Activated T-cell treated with anti-CD3 and anti-CD28 coated beads, Interleukin-2, amount 50 U/mL, for 72 hours (primary cell): ENCODE measurements at places on chromosomes 16 and 17.
A peak's percentile ranks its signal among the peaks of the same experiment; 100 is the strongest.

DNA sequence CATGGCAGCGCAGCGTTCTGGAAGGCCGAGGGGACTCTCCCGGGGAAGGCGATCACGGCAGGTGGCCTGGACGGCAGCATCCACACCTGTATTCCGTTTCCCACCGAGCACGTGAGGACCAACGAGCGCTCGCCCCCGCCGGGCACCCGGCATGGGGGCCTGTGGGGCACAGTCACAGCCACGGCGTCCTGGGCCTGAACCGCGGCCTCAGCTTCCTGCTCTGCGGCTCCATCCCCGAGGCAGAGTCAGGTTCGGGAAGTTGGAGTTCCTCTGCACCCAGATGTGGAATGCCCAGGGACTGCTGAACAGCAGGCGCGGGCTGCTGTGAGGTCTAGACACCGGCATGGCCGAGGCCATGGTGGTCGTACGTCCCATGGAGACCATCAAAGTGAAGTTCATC lies 1713.9 kb downstream of the TP53TG3F start:
- H3K4me1 ChIP-seq: no peaks in the 10 kb centered on the region
- no peak overlapping the region for H3K27ac ChIP-seq
- H3K4me3 ChIP-seq: no peak overlapping the region
- DNase-seq: no peak

GRCh38 chr16:60684002-60684401 lies 1352.2 kb downstream of the CDH8 start:
- H3K27me3 ChIP-seq: no peaks in the 10 kb centered on the region
- H3K27ac ChIP-seq: no peak overlapping the region
- no peaks in the 10 kb centered on the region for H3K36me3 ChIP-seq
- H3K4me1 ChIP-seq: no peaks in the 10 kb centered on the region

GRCh38 chr17:1621273-1621954 lies 7.2 kb downstream of the SLC43A2 start:
- H3K36me3 ChIP-seq: no peaks in the 10 kb centered on the region
- H3K27ac ChIP-seq: no peak overlapping the region
- H3K4me3 ChIP-seq: no peak overlapping the region
- DNase-seq: no peak
- peaks cover 11% of the 10 kb centered on the region for H3K27me3 ChIP-seq

DNA sequence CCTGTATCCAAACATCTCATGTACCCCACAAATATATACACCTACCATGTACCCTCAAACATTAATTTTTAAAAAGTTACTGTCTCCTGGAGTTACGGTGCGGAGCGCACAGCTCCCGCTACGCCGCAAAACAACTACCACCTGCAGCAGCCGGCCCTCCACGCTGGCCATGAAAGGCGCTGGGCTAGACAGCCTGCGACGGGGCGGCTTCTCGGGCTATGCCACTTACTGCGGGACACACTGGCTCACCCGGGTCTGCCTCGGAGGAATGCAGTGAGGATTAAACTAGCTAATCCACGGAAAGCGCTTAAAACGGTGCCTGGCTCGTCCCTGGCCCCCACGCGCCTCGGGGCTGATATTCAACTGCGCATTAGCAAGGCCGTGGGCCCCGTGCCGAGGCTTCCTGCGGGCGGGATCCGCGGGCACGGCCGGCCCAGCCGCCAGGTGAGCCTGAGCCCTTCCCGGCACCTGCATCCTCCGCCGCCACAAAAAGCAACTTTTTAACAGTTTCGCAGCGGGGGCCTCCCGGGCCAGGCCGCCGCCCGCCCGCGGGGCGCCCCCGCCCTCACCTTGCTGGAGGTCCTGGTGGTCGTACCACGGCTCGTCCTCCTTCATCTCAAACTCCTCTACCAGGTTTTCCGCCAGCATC lies 633 bp downstream of the CDR2 start:
- peak; percentile 53 for DNase-seq
- no peaks in the 10 kb centered on the region for H3K27me3 ChIP-seq
- peaks cover 6% of the 10 kb centered on the region for H3K36me3 ChIP-seq
- peaks cover 51% of the 10 kb centered on the region for H3K4me1 ChIP-seq

DNA sequence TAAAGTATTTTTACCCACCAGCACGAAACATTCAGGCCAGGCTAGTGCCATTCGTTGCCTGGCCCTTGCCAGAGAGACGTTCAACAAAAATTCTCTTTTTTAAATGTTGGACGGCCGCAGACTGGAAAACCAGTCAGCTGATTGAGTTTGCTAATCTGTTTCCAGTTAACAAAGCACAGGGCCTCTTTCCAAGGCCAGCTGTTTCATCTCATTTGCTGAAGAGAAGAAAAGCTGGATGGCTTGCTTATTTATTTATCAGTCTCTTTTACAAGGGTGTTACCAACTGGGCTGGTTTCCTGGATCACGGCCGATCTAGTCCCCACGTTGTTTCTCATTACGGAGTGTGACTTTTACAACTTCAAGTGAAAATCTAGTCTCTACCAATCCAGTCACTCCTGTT lies 418.7 kb upstream of the DYNLRB2 start:
- H3K4me3 ChIP-seq: no peak overlapping the region
- no peak for DNase-seq
- no peaks in the 10 kb centered on the region for H3K4me1 ChIP-seq
- no peak overlapping the region for H3K27ac ChIP-seq

GRCh38 chr16:88503374-88503770 lies 50.3 kb downstream of the ZFPM1 start:
- no peaks in the 10 kb centered on the region for H3K36me3 ChIP-seq
- no peak overlapping the region for H3K4me3 ChIP-seq
- no peaks in the 10 kb centered on the region for H3K27me3 ChIP-seq

- peaks cover 9% of the 10 kb centered on the region for H3K36me3 ChIP-seq
- H3K27ac ChIP-seq: peak within 1 kb of the TSS; percentile 96
- peaks cover 50% of the 10 kb centered on the region for H3K4me1 ChIP-seq
- peak within 1 kb of the TSS; percentile 89 for H3K4me3 ChIP-seq
- peak; percentile 33 for DNase-seq
Measured at GRCh38 chr17:55421179-55421934, at the start of gene MMD. MMD (minus strand) TSS chr17:55421835; CDS start chr17:55421695, 140 bp downstream.

- H3K27me3 ChIP-seq: no peaks in the 10 kb centered on the region
- peaks cover 3% of the 10 kb centered on the region for H3K36me3 ChIP-seq
- H3K4me3 ChIP-seq: no peak overlapping the region
- no peak overlapping the region for H3K27ac ChIP-seq
- H3K4me1 ChIP-seq: no peaks in the 10 kb centered on the region
Measured at GRCh38 chr16:67336648-67337047, 10.0 kb downstream of the LRRC36 start.

- H3K27me3 ChIP-seq: no peaks in the 10 kb centered on the region
- no peak overlapping the region for H3K27ac ChIP-seq
- no peak for DNase-seq
- H3K4me1 ChIP-seq: peaks cover 42% of the 10 kb centered on the region
- H3K4me3 ChIP-seq: no peak overlapping the region
Measured at GRCh38 chr16:68235108-68235886, 630 bp downstream of the ESRP2 start.

DNA sequence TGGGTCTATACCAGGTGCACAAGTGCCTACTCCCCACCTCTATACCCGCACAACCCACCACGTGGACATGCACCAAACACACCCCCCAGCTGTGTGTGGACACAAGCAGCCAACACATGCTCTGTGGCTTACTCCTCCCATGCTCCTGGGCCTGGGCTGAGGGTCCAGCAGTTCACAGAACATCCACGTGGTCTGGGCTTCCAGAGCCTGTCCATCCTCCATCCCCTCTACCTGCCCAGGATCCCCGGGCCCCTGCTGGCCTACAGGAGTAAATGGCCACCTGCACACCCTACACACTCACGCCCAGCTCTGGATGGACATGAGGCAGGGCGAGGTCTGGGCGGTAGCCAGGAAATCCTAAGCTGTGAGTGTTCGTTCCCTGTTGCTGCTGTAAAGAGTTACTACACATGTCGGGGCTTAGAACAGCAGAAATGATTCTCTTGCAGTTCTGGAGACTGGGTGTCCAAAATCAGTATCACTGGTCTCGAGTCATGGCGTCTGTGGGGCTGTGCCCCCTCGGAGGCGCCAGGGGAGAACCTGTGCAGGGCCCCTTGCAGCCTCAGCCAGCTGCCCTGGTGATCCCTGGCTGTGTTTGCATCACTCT lies 15.0 kb upstream of the RAI1 start:
- H3K36me3 ChIP-seq: no peaks in the 10 kb centered on the region
- H3K4me3 ChIP-seq: no peak overlapping the region
- H3K4me1 ChIP-seq: peaks cover 21% of the 10 kb centered on the region
- no peak overlapping the region for H3K27ac ChIP-seq
- peaks cover 3% of the 10 kb centered on the region for H3K27me3 ChIP-seq
- DNase-seq: no peak

DNA sequence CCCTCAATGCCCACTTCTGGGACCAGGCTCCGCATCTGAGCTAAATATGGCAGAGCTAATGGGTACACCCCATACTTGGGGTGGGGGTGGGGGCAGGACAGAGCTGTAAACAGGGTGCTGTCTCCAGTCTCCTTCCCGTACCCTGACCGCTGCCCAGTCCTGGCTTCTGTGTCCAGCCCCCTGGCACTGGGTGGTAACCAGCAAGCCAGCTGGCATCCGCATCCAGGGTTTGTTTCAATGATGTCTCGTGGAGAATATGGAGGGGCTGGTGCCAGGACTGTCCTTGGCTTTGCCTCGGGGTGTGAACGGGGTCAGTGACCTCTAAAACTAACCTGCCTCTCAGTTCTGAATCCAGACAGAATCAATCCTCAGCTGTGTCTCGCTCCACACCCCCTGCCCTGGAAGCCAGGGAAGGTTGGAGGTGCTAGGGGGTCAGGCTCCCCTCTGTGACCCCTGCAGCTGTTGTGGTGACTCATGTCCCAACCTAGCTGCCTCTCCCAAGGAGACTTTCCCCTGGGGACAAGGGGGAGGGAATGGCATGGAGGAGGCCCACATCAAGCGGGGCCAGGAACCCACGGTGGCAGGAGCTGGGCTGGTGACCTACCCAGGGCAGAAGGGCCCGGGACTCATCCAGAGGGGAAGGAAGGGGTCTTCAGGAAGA lies 1.5 kb upstream of the PNMT start:
- peak overlapping the region; percentile 51 for H3K4me3 ChIP-seq
- H3K27me3 ChIP-seq: peaks cover 19% of the 10 kb centered on the region
- H3K4me1 ChIP-seq: peaks cover 5% of the 10 kb centered on the region
- no peak for DNase-seq

GRCh38 chr16:52528393-52529065 lies 18.4 kb downstream of the TOX3 start:
- H3K36me3 ChIP-seq: no peaks in the 10 kb centered on the region
- DNase-seq: no peak
- H3K27me3 ChIP-seq: no peaks in the 10 kb centered on the region

DNA sequence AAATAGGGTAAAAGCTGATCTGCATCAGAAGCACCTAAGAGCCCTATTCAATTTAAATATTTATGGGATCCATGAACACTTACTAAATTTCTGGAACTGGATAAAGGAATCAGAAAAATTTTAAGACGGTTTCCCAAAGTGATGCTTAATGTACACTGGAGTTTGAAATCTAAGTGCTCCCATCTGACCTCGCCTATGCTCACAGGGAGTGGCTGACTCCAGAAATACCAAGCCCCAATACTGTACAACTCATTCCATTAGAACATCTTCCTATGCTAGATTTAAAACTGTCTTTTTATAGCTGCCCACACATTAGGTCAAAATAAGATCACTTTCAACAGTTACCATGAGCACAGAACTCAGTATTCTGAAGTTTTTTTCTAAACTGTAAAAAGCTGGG lies 1214.6 kb downstream of the CDH11 start:
- H3K27me3 ChIP-seq: no peaks in the 10 kb centered on the region
- no peak overlapping the region for H3K27ac ChIP-seq
- no peak for DNase-seq
- no peaks in the 10 kb centered on the region for H3K4me1 ChIP-seq
- no peak overlapping the region for H3K4me3 ChIP-seq
- H3K36me3 ChIP-seq: peaks cover 3% of the 10 kb centered on the region

DNA sequence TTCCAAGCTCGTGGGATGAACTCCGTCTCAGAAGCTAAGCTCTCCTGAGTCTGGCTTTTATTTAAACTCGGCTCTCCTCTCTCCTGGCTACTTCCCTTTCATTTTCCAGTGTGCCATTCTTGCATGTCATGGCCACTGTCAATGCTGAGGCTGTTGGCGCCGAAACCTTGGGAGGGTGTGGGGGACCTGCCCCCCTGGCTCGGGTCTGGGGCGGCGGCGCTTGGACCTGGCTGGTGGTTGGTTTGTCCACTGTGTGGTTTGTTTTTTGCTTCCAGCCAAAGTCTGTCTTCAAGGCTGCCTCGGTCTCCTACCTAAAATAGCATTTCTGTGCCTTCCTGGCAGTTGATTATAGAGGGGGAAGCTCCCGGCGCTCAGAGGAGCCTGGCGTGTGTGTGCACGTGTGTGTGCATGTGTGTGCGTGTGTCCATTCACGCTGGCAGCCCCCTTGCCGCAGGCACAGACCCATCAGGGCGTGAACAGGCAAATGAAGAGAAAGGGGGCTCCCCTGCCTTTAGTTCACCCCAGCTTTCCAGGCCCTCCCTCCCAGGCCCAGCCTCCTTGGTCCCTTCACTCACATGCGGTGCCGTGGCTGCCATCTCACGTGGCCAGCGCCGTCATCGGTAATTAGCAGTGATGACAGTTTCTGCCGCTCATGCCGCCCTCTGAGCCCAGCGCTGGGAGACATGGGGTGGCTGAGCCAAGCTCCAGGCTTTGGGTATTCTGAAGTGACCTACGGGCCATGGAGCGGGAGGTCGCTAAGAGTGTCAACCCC lies 179.9 kb downstream of the SEC14L1 start:
- DNase-seq: no peak
- H3K36me3 ChIP-seq: no peaks in the 10 kb centered on the region

GRCh38 chr17:61284174-61284573 lies 115.5 kb upstream of the TBX2 start:
- no peak overlapping the region for H3K27ac ChIP-seq
- H3K4me1 ChIP-seq: peaks cover 66% of the 10 kb centered on the region
- no peak for DNase-seq
- H3K36me3 ChIP-seq: no peaks in the 10 kb centered on the region
- H3K27me3 ChIP-seq: no peaks in the 10 kb centered on the region

DNA sequence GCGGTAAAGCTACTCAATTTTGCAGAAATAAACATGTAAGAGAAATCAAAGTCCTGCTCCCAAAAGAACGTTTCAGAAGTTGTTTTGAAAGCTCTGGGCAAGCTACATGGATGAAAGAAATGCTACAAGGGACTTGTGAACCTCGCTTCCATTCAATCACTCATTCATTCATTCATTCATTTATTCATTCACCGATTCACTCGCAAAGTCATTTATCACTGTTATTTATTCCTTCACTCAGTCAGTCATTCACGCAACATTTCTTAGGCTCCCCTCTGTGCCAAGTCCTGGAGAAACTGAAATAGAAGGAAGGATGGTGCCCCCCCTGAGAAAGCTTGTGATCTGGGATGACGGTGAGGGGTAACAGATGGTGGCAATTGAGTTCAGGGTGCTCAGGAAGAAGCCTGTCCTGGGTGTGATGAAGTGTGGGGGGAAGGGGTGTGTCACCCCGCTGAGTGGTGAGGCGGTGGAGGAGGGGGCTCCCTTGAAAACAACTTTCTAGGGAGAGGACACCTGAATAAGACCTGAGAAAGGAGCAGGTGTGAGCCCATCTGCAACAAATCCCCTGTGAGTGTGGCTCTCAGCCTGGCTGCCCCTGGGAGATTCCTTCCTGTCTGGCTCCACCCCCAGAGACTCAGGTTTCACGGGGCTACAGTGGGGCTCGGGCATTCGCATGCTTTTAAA lies 36.3 kb upstream of the PRSS54 start:
- peaks cover 10% of the 10 kb centered on the region for H3K27me3 ChIP-seq
- H3K36me3 ChIP-seq: no peaks in the 10 kb centered on the region
- DNase-seq: no peak
- no peaks in the 10 kb centered on the region for H3K4me1 ChIP-seq
- H3K4me3 ChIP-seq: no peak overlapping the region
- H3K27ac ChIP-seq: no peak overlapping the region

GRCh38 chr17:29019475-29020181 lies 13.8 kb upstream of the SEZ6 start:
- H3K4me3 ChIP-seq: no peak overlapping the region
- H3K36me3 ChIP-seq: peaks cover 2% of the 10 kb centered on the region
- peaks cover 10% of the 10 kb centered on the region for H3K4me1 ChIP-seq

- no peaks in the 10 kb centered on the region for H3K27me3 ChIP-seq
- no peak overlapping the region for H3K27ac ChIP-seq
- DNase-seq: peak; percentile 88
- H3K4me1 ChIP-seq: peaks cover 1% of the 10 kb centered on the region
Measured at GRCh38 chr17:39244600-39245570, 19.1 kb upstream of the STAC2 start.
